Activated CD4-positive, alpha-beta T cell treated with anti-CD3 and anti-CD28 coated beads for 36 hours (primary cell): ENCODE measurements at places on chromosomes 3 and 15. TPM values are rescaled to one million over a fixed set of nuclear protein-coding genes. Genes with fewer than 3 reads are reported as not detected.

PPIB gene
- 233 TPM for total RNA-seq

GNB4 gene
- total RNA-seq: 0.75 TPM

SLC22A14 gene
- total RNA-seq: not detected

CNTN3 gene
- not detected for total RNA-seq

C2CD4B gene
- total RNA-seq: 0.37 TPM

ACAD11 gene
- 16.9 TPM for total RNA-seq

PLAAT1 gene
- not detected for total RNA-seq

SEMA6D gene
- total RNA-seq: not detected

SAMD7 gene
- not detected for total RNA-seq

CFAP91 gene
- 0.67 TPM for total RNA-seq

DNA sequence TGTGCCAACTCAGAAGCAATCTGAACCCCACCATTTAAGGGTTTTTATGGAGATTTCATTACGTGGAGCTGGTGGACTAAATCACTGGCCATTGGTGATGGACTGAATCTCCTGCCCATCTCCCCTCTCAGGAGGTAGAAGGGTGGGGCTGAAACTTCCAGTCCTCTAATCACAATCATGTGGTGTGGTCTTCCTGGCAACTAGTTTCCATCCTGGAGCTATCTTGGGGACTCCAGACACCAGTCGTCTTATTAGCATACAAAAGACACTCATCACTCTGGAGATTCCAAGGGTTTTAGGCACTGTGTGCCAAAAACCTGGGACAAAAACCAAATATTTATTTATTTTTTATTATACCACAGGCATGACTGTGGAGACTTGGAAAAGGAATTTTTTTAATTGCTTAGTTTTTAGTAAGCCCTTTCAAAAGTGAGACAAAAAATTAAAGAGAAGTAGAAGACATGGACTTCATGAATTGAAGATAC lies 203.6 kb downstream of the WNT5A start:
- DNase-seq: no peak

DNA sequence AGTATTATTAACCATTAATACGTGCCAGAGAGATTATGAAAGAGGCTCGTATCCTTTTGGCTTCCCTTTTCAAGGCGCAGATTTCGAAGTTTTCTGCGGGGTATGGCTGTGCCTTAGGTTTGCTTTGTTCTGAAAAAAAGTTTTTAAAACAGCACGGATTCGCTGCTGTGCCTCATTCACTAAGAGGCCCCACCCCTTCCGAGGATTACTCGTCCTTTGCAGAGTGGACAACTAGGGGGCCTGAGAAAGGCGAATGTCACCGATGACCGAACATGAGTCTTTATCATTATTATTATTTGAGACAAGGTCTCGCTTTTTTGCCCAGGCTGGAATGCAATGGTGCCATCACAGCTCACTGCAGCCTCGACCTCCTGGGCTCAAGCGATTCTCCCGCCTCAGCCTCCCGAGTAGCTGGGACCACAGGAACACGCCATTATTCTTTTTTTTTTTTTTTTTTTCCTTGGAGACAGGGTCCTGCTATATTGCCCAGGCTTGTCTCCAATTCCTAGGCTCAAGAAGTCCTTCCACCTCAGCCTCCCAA lies 684 bp upstream of the RPS27L start:
- peak; percentile 51 for DNase-seq

DNA sequence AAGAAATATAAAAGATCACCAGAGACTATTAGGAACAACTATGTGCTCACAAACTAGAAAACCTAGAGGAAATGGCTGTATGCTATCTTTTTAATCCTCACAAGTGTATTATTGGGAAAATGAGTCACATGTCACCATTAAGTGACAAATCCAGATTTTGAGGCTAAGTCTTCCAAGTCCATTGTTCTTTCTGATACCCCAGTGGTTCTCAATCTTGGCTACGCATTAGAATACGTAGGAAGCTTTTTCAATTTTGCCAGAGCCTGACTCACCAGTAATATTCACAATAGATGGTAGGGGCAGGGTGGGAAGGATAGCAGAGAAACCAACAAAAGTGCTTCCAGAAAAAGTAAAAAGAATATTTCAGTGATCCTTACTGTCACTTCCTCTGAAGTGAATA lies 117.0 kb downstream of the FILIP1L start:
- no peak for DNase-seq

DNA sequence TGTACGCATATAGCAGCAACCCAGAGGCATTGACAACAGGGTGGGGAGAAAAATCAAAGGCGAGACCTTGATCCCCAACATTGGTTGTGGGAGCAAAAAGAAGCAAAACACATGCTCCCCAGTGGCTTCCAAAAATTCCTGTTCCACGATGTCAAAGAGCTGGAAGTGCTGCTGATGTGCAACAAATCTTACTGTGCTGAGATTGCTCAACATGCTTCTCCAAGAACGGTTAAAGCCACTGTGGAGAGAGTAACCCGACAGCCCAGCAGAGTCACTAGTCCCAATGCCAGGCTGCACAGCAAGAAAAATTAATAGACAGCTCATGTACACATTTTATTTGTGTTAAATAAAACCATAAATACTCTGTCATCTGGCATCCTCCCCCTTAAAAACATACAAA lies 179.9 kb upstream of the PFN2 start:
- DNase-seq: no peak

GRCh38 chr15:42863572-42864239 lies 56.9 kb downstream of the TTBK2 start:
- DNase-seq: no peak

- DNase-seq: no peak
These were observed 48.6 kb downstream of the SNRK start for GRCh38 chr3:43334976-43335375.

GRCh38 chr3:185328324-185329004 lies 34.5 kb upstream of the MAP3K13 start:
- DNase-seq: no peak

DNA sequence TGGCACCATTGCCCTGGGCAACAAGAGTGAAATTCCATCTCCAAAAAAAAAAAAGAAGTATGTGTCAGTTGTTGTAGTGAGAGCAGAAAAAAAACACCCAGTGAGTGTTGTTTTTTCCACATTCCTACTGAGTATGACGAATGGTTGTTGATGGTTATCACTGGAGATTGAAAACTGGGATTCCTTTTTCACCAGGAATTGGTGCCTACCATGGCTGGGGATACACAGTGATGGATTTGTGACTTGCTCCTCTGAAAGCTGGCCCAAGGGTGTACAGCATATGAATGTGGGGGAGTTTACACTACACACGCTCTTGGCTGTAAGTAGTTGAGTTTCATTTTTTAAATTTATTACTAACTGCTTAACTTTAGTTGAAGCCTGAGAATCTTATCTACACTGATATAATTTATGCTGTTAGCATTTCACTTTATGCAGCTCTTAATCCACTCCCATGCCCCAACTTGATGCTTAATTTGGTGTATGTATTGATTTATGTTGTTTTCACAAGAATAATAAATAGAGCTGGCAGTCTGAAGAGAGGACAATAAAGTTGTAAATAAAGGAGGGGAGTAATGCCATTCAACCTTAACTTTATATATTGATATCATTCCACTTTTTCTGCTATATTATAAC lies 56.0 kb upstream of the MME start:
- DNase-seq: no peak

- DNase-seq: no peak
These were observed 15.1 kb upstream of the CBLB start for GRCh38 chr3:105883798-105884377.

DNA sequence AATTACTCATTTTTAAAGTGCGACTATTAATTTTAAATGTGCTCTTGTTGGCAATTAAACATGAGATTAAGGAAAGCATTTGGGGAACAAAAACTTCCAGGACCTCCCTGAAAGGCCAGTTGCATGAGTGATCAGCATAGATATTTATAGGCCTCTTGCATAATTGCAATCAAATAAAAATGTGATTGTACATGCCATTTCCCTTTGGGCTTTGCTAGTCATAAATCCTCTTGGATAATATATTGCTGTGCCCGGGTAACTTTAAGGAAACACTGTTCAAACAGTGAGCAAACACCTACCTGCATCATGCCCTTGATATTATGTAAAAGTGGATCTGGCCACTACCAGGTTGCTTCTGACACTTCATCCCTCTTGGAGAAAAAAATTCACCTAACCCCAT lies 239.1 kb downstream of the MCTP2 start:
- DNase-seq: no peak

- no peak for DNase-seq
These were observed 60.5 kb downstream of the SLMAP start for GRCh38 chr3:57816471-57817095.

GRCh38 chr3:64454179-64454578 lies 228.9 kb upstream of the PRICKLE2 start:
- DNase-seq: peak; percentile 10

DNA sequence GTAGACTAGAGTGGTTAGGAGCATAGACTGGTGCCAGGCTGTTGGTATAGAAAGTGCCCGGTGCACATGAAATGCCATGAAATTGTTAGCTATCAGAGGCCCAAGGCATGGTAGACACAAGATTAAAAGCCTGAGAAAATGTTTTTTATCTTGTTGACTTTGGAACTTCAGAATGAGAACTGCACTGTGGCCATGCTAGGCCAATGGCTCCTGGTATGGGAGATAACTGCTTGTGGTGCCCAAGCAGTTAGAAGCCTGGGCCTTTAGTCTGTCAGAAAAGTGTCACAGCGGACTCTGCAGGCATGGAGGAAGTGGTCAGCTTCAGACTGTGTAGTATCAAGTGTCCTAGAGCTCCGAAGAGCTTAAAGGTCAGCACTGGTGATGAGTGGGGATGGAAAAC lies 11.9 kb downstream of the FYCO1 start:
- DNase-seq: no peak

DNA sequence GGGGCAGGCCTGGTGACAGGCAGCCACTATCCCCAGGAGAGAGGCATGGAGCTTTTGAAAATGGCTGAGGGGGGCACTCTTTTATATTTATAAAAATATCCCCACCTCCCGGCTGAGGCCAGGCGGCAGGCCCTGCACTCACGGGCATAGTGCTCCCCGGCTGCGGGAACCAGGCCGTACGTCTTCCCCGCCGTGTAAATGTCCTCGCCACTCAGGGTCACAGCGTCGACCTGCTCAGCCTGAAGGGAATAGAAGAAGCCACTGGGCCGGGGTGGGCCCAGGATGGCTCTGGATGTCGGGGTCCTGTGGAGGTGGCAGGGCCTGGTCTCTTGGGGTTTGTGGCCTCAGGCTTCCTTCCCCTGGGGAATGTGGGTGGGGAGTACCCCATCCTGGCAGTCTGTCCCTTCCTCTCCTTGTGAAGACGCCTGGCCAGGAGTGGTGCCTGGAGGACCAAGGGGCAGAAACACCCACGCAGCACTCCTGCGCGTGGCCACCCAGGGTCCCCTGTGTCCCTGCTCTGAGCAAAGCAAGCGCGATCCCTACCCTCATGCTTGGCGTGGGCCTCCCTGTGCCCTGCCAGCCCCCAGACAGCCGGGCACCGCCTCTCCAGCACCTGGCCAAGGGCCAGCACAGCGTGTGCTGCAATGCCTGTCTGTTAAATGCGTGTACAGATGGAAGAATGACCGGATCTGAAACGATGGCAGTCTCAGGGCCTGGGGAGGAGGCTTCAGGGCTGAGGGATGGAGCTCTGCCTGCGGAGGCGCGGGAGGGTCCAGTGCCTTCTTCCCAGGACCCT lies 18.9 kb downstream of the MELTF start:
- DNase-seq: no peak

DNA sequence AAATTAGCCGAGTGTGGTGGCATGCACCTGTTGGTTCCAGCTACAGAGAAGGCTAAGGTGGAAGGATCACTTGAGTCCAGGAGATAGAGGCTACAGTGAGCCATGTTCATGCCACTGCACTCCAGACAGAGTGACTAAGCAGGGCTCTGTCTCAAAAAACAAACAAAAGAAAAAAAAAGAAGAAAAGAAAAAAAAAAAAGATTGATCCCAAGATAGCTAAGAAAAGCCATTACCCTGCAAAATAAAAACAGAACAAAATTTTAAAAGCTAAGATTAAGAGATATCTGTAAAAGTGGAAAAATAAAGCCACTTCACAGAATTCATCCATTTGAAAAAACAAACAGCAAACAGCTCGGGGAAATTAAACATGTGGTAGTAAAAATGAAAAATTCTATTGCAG lies 23.8 kb downstream of the LRRC2 start:
- no peak for DNase-seq

GRCh38 chr3:126367316-126367805 lies 10.2 kb upstream of the KLF15 start:
- no peak for DNase-seq

DNA sequence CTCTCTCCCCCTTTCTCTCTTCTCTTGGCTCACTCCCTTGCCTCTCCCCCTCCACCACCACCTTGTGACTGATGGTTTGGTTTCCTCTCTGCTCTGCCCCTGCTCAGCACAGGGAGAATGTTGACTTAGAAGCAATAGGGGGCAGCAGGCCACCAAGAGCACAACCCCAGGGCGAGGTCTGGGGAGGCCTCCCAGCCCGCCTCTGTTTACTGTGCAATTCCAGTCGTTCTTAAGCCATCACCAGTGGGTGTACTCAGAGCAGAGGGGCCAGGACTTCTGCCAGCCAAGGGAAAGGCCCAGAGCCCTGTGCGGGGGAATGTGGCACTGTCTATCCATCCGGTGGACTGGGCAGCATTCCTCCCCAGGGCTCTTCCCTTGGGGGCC lies 5.7 kb upstream of the APEH start:
- DNase-seq: no peak

DNA sequence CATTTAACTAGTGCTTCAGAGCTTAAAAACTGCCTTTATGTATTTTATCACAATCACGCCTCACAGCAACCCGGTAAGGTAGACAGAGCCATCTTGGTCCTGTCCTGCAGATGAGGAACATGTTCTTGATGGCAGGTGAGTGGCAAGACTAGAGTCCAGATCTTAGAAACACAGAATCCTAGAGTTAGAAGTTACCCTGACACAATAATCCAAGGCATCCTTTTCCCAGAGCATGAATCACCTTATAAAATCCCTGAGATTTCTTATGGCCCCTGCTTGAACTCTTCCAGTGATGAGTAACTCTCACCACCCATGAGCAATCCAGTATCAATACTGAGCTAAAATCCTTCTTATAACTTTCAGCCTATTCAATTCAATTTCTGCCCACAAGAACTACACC lies 16.9 kb downstream of the POPDC2 start:
- DNase-seq: no peak

GRCh38 chr3:153209596-153209995 lies 47.6 kb downstream of the RAP2B start:
- DNase-seq: no peak

DNA sequence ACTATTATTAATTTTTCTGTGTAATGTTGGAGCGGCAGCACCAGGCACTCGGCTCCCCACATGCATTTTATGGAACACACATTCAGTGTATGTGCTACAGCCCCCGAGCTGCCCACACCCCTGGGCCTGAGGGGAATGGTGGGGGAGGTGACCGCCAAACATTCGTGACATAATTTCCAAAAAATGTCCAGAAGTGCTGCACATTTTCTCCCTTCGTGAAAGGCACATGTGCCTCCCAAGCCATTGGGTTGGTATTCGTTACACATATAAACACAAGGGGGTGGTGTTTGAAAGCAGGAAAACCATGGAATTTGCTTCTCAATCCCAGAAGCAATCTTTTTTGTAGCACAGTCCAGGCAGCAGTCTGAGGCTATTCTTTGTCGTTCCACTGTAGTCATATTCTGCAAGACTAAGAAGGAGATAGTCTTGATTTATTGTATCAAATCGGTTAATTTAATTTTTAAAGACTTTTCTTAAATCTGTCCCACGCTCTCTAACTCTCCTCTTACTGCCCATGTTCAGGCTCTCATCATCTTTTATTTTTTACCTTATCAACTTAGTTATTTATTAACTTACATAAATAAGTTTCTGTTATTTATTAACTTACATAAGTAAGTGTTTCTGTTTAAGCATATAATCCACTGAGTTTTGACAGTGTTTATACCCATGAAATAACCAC lies 39.2 kb upstream of the POLR2M start:
- DNase-seq: no peak

- DNase-seq: no peak
These were observed 19.1 kb upstream of the FSTL1 start for GRCh38 chr3:120469882-120470301.
